ENCODE measurements at places on chromosomes 7 and 10.

GRCh38 chr7:156026076-156026600 is 213.9 kb upstream of the SHH start:
- DNase-seq: peak; percentile 30

DNA sequence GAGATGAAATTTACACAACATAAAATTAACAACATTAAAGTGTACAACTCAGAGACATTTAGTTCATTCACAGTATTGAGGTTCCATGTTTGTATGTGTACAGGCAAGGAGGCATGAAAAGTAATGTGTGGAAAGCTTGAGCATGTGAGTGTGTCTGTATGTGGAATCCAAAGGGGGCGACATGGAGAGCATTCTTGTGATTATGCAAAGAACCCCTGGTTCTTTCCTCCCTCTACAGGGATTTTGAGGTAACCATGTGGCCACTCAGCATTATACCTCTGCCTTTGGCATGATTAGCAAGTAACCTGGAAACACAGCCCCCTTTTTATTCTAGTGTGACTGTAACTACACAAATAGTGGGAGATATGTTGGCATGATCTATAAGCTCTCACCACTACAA is 21.0 kb downstream of the OR2F1 start:
- no peak for DNase-seq

GRCh38 chr7:15685358-15686294 is 857 bp downstream of the MEOX2 start:
- DNase-seq: peak; percentile 63

DNA sequence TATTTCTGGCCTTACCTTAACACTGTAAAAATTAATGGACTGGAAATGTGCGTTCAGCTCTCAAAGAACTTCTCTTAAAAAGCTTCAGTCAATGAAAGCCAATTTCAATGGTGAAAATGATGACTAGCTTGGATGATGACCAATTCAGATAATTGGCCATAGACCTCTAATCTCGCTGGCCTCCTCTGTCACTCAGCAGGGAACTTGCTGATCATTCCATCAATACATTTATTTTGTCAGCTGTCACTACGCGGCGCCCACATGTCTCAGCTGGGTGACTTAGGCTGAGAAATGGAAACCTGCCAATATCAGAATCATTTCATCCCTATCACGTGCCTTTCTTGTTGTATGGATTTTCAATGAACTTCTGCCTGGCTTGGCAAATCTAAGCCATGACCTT is 673.0 kb upstream of the AUTS2 start:
- no peak for DNase-seq

DNA sequence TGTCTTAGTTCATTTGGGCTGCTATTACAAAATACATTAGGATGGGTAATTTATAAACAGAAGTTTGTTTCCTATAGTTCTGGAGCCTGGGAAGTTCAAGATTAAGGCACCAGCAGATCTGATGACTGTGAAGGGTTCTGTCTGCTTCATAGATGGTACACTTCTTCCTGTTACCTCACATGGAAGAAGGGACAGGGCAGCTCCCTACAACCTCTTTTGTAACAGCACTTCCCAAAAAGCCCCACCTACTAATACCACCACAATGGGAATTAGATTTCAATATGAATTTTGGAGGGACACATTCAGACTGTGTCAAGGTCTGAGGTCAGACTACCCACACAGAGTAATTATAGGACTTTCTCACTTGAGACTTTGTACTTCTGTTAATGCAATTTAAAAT is 260.3 kb downstream of the ARHGAP12 start:
- no peak for DNase-seq

GRCh38 chr7:134407311-134407710 is 51.6 kb downstream of the AKR1B1 start:
- DNase-seq: no peak

DNA sequence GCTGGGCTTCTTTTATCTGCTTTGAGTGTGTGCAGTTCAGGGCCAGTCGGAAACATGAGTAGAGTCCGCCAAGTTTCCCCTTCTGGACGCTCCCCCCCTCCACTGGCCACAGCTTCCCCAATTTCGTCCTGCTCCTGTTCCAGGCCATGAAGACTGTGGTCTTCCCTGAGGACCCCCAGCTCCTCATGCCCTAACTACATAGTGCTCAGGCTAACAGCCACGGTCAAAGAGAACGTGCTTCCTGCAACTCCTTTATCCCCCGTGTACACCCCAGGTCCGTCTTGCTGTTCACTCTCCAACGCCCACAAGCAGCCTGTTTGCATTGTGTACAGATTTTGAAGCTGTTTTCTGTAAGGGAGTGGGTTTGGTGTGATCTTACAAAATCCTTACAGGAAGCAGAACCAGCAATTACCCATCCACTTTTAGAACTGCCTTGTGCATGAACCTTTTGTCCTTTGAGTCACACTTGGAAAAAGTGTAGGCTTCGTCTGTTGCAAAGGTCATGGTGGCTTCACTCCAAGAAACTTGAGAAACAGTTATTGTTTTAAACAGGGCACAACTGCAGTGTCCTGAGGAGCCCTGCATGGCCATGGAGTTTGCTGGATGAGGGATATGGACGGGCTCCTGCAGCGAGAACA is 77.0 kb upstream of the FAM20C start:
- DNase-seq: no peak

DNA sequence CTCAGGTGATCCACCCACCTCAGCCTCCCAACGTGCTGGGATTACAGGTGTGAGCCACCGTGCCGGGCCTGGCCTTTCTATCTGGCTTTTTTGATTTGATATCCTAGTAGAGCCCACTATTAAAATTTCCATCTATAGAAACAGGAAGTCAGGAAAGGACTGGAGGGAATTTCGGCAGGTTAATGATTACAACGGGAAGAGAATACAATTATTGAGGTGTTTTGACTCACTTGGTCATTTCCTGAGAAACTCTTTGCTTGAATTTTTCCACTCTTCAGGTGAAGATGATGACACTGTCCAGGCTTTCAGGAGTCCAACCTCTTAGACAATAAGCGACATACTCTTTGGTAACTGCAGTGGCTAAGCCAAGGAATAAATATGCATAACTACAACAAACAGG is 1.1 kb upstream of the MKLN1 start:
- no peak for DNase-seq

DNA sequence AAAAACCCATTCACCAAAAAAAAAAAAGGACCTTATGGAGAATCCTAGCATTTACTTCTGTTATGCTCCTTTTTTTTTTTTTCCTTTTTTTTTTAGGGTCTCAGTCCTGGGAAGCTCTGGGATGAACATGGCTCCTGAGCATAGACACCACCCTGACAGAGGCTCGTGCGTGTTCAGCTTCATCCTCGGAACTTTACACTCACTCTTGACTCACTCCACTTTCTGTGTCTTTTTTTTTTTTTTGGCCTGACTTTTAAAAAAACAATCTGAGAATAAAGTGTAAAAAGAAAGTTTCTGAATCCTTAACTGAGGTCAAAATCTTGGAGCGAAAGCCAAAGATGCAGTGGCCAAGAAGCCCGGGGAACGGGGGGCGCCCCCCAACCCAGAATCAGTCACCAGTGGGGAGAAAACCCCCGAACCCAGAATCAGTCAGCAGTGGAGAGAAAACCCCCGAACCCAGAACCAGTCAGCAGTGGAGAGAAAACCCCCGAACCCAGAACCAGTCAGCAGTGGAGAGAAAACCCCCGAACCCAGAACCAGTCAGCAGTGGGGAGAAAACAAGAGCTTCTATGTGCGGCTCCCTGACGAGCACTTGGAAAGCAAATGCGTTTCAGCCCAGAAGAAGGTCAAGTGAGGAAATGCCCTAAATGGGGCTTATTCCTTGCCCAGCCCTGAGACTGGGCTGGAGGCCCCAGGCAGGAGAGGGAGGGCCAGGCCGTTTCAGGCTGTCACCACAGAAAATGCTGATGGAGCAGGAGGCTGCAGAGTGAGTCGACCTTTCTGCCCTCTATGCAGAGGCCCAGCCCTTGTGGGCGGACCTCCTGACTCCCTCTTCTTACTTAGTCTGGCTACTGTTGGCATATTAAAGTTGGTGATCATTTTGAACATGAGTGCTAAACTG is 19.0 kb upstream of the PFKP start:
- DNase-seq: peak; percentile 93

DNA sequence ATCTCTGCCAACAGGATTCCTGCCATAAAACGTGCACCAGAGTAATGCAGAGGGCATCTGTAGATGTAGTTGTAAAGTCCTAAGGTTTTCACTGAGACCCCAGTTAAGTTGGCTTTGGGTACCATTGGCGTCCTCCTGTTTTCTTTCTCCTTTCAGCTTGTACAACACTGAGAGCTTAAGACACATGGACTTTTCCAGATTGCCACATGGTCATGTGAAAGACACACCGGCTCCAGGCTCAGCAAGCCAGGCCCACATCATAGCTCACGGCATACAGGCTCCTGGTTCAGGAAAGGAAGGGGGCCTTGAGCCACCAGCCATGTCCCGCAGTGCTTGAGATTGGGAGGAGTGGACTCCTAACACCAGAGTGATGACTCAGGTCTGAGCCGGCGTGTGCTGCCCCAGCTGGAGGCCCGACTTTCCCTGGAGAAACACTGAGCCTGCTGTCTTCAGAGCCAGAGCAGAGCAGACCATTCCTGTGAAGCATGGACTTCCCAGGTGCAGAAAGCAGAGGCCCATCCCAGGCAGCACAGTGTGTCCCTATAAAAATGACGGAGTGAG is 252.7 kb downstream of the PRPF18 start:
- DNase-seq: peak; percentile 94

GRCh38 chr7:43664681-43665080 is 64.6 kb downstream of the COA1 start:
- DNase-seq: no peak

DNA sequence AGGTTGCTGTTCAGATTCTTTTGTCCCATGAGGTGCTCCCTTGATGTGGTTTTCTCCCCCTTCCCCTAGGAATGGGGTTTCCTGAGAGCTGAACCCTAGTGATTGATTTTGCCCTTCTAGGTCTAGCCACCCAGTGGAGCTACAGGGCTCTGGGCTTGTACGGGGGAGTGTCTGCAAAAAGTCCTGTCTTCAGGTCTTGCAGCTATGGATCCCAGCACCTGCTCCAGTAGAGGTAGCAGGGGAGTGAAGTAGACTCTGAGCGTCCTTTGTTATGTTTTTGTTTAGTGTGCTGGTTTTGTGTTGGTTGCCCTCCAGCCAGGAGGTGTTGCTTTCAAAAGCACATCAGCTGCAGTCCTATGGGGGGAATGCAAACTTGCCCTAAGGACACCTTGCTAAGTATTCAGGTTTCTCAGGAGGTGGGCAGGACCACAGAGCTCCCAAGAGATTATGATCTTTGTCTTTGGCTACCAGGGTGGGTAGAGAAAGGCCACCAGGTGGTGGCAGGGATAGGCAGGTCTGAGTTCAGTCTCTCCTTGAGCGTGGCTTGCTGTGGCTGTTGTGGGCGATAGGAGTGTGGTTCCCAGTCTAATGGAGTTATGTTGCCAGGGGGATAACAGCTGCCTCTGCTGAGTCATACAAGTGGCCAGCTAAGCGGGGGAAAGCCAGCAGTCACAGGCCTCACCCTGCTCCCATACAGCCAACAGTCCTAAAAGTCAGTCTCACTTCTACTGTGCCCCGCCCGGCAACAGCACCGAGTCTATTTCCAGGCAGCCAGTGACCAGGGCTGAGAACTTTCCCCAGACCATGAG is 92.4 kb upstream of the JCAD start:
- peak; percentile 96 for DNase-seq

DNA sequence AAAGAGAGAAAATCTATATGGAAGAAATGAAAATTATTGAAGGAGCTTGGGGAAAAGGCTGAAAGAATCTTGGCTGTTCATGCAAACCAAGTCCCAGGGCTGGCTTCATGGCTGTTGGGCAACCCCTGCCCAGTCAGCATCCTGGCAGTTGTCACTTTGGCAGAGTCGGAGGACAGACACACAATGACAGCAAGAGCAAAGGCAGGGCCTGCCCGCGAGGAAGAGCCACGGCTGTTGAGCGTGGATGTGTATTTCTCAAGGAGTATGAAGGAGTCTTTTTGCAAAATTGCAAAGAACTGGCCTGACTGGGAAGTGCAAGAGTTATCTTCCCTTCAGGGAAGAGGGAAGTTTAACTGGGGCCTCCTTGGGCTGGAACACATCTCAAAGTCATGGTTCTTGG is 11.7 kb downstream of the PTPRE start:
- DNase-seq: peak; percentile 35

DNA sequence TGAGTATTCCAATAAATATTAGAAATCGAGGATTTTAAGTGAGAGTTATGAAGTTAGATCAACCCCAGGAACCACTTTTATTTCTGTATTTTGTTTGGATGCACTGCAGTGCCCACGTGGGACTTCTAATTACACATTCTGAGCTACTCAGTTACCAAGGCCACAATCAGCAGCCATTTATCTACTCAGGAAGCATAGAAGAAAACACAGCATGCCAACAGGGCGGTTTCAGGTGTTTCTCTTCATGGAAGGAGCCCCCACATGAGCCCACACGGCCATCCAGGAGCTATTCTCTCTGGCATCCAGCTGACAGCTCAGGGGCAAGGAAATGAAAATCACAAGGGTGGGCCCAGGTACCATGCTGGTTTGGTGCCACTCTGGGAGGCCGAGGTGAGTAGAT is 266.5 kb upstream of the MKLN1 start:
- DNase-seq: no peak

GRCh38 chr7:133910761-133911160 is 216.4 kb upstream of the LRGUK start:
- no peak for DNase-seq

- DNase-seq: no peak
Measured at GRCh38 chr10:110880012-110880411, 8.3 kb downstream of the PDCD4 start.

DNA sequence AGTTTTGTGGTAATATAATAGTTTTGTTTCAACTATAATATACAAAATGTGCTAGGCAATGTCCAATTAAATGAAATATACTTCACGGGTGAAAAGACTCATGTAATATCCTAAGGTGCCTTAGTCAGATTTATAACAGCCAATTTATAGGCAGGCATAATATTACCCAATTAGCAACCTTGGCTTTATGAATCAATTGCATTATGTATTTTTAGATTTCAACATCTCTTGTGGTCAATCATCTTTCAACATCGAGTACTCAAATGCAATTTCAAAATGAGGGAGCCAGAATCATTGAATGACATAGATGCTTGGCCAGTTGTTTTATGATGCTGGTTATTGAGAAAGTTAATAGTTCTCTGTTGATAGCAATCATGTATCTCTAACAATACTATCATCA is 110.3 kb upstream of the SP8 start:
- no peak for DNase-seq

GRCh38 chr10:75197066-75197465 is 13.5 kb upstream of the VDAC2 start:
- no peak for DNase-seq

- DNase-seq: no peak
Measured at GRCh38 chr10:92810934-92811532, 37.3 kb upstream of the EXOC6 start.

DNA sequence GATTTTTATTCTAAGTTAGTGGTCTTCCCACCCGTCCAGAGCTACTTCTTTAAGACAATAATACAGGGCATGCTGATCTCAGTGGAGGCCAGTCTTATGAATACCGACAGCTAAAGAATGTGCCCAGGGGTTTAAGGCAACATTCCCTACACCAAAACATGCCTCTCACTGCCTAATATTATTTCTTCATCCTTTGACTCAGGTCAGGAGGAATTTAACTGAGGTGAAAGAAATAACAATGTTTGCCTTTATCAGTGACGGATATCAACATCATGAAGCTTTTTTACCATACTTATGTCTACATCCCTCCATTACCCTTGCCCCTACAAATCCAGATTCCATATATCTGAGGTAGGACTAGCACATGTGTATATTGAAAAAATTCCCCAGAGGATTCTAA is 33.3 kb upstream of the TES start:
- no peak for DNase-seq

GRCh38 chr7:40726559-40726958 is 591.8 kb downstream of the SUGCT start:
- no peak for DNase-seq

- peak; percentile 79 for DNase-seq
Measured at GRCh38 chr7:24108906-24109376, 175.0 kb upstream of the NPY start.
